ENCODE measurements at places on chromosomes 11 and 22. TPM values are rescaled to one million over a fixed set of nuclear protein-coding genes. Genes with fewer than 3 reads are reported as not detected.

DNA sequence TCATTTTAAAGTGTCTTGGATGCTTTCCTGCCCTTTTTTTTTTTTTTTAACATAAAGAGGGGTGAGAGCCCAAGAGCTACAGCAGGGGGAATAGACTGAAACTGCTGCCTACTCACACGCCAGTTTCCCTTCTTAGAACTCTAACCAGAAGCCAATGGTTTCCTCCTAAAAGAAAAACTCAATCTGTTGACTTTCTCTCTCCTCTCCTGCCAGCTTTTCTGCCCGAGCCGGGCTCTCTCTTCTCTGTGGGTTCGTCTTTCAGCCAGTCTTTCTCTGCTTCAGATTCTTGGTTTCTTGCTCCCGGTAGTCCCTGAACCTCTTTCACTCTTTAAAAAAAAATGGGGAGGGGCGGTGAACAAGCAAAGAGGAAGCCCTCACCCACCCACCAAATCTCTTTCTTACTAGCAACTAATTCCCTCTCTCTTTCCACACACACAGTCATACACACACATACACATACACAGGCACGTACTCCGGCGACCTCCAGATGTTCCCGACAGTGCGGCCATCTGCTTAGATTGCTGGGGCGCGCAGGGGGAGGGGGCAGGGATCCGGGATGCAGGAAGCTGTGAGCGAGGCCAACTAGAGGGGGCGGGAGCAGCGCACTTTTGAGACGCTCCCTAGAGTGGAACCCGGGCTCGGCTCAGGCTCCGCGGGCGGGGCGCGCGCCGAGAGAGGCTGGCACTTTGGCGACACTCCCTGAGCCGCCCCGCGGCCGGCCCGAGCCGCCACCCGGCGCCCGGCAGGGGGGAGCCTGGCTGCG, 444 bp upstream of the TSKU start:
- H3K36me3 ChIP-seq = no peaks in the 10 kb centered on the region
- H3K27ac ChIP-seq = peak overlapping the region; percentile 95
- peaks cover 30% of the 10 kb centered on the region for H3K4me1 ChIP-seq
- H3K4me3 ChIP-seq = peak overlapping the region; percentile 92

DNA sequence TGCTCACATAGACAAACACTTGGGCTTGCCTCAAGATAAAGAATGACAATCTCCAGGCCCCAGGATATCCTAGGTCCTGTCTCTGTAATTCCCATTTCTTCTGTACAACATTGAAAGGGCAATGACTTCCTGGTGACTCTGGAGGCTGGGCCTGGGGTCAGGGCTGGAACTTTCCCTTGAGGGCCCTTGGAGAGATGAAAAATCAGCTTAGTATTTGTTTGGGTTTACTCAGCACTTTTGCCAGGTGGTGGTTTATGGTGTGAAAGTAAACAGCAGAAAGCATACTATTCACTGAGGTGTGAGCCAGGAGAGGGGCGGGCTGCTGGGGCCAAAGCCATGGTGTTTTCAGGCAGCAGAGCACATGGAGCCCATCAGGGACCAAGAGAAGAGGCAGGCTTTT, 214.7 kb upstream of the NARS2 start:
- H3K4me1 ChIP-seq = no peaks in the 10 kb centered on the region
- no peaks in the 10 kb centered on the region for H3K36me3 ChIP-seq
- H3K27me3 ChIP-seq = no peaks in the 10 kb centered on the region
- peak; percentile 28 for DNase-seq

DNA sequence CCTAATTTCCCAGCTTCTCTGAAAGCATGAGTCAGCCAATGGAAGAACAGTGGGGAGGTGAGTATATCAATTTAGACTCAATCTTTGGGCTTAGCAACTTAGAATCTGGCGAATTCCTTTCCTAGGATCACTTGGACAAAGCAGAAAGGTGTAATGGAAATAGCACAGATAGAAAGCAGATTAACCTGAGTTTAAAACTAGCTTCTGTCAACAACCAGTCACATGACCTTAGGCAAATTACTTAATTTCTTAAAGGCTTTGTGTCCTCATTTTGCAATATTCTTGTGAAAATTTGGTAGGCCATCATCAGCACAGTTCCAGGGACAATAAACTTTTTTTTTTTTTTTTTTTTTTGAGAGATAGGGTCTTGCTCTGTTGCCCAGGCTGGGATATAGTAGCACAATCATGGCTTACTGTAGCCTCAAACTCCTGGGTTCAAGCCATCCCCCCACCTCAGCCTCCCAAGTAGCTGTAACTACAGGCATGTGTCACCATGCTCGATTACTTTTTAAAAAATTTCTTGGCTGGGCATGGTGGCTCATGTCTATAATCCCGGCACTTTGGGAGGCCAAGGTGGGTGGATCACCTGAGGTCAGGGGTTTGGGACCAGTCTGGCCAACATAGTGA, 40.8 kb upstream of the PCF11 start:
- no peak overlapping the region for H3K4me3 ChIP-seq
- H3K27ac ChIP-seq = no peak overlapping the region
- H3K36me3 ChIP-seq = no peaks in the 10 kb centered on the region
- peaks cover 5% of the 10 kb centered on the region for H3K4me1 ChIP-seq
- H3K27me3 ChIP-seq = no peaks in the 10 kb centered on the region

DNA sequence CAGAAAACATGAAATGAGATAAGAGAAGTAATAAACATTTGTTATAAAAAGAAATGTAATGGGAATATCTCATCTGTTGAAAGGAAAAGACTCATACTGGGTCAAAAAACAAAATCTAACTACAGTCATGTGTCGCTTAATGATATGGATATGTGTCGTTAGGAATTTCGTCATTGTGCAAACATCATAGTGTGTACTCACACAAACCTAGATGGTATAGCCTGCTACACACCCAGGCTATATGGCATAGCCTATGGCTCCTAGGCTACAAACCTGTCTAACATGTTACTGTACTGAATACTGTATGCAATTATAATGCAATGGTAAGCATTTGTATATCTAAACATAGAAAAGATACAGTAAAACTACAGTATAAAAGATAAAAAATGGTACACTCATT, 89.8 kb upstream of the ZC3H12C start:
- H3K4me3 ChIP-seq = no peak overlapping the region
- peak overlapping the region; percentile 47 for H3K27ac ChIP-seq
- no peaks in the 10 kb centered on the region for H3K27me3 ChIP-seq
- H3K36me3 ChIP-seq = no peaks in the 10 kb centered on the region
- H3K4me1 ChIP-seq = no peaks in the 10 kb centered on the region

- no peak overlapping the region for H3K27ac ChIP-seq
- H3K36me3 ChIP-seq = no peaks in the 10 kb centered on the region
- H3K4me3 ChIP-seq = no peak overlapping the region
These were observed 53.8 kb downstream of the ST14 start for GRCh38 chr11:130213143-130213978.

- DNase-seq = no peak
- H3K27me3 ChIP-seq = no peaks in the 10 kb centered on the region
- no peaks in the 10 kb centered on the region for H3K4me1 ChIP-seq
These were observed 16.7 kb downstream of the FLRT1 start for GRCh38 chr11:64052436-64052835.

MMP13 gene
- not detected for total RNA-seq
